ENCODE measurements at places on chromosomes 2 and 18.
A peak's percentile ranks its signal among the peaks of the same experiment; 100 is the strongest.

GRCh38 chr2:141475801-141476200 lies 655.0 kb downstream of the LRP1B start:
- no peak for DNase-seq

GRCh38 chr2:157307021-157307420 lies 18.6 kb downstream of the ERMN start:
- DNase-seq, result no peak

DNA sequence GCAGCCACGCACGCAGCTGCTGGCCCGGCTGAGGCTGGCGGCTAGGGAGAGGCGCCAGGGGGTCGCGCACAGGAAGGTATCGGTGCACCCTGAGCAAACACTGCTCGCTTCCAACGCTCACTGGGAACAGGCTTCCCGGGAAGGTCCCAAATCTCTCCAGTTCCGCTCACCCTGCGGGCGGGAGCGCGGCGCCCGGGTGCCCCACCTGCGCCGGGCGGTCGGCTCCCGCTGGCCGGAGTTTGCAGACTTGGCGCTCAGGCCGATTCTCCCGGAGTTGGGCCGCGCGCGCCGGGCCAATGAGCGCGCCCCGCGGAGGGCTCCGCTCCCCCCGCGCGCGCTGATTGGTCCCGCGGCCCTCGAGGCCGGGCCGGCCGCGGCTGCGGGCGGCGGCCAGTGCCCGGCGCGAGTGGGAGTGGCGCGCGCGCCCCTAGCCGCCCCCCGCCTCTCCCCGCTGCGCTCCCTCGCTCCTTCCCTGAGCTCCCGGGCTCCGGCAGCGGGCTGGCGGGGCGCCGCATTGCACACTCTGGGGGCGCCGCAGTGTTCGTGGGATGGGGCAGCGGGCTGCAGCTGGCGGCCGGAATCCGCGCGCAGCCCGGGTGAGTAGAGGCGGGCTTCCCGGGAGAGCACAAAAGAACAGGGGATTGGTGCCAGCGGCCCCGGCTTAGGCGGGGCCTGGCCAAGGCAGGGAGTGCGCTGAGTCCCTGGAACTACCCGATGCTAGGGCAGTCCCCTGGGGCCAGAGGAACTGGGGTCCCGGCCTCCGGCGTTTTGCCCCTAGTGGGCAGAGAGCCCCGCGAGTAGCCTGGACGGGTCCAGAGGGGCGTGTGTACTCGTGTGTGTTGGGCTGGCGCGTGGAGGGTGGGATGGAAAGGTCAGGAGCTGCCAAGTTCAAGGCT lies at the start of gene LYPD6:
TSS of gene LYPD6 (plus strand) at position 461 of the 896 bp plus-strand sequence. CDS start 107,122 bp downstream, outside the sequence.
- DNase-seq, result peak; percentile 83

- peak; percentile 57 for DNase-seq
Observed at GRCh38 chr2:207768168-207768865, 1.4 kb downstream of the FZD5 start.

DNA sequence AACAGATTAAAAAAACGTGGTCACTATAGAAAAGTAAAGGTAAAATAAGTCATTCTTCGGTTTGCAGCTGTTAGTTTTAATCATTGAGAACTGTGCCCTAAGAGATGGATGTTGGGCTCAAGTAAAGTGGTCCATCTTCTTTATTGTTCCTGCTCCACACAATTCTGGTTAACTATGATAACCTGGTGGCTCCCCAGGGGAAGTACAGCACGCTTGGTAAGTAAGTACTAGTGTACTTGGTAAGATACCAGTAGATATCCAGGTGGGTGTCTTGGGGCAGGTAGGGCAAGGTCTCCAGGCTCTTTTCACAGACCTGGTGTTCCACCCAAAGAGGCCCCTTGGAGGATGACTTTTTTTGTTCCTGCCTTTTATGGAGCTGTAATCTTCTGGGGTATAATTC lies 31.6 kb upstream of the DLX2 start:
- no peak for DNase-seq

- DNase-seq, result no peak
Observed at GRCh38 chr2:24055750-24056149, 6.2 kb downstream of the FKBP1B start.

DNA sequence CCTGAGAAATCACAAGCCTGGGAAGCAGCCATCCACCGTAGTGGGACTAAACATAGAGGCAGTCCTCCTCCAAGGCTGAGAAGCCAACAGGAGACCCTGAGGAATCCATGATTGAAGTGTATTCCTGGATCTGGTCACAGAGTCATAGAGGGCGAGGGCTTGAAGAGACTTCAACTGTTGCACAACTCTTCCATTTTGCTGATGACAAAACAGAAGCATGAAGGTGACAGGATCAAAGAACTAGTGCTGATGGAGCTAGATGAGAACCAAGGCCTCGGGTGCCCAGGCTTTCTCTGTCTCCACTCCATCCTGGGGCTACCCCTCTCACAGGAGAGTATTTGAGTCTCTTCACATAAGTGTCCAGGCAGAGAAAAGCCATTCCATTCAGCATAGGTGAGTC lies 30.1 kb upstream of the RAB27B start:
- DNase-seq, result no peak

DNA sequence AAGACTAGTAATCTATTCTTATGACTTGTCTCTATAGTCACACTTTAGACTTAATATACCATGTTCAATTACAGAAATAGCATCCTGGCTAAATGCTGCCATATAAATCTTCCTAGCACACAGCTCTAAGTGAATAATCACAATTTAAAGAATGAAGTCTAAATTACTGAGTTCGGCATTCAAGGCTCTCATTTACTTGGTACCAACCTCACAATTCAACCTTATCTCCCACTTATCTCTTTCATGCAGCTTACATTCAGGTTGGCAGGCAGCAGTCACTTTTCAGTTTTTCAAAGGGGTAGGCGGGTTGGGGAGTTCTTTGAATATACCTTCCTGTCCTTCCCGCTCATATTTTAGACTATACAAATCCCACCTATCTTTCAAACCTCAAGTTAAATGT lies 1.5 kb downstream of the MMADHC start:
- DNase-seq, result no peak

GRCh38 chr2:25561136-25561850 lies 112.1 kb downstream of the DTNB start:
- DNase-seq, result no peak

DNA sequence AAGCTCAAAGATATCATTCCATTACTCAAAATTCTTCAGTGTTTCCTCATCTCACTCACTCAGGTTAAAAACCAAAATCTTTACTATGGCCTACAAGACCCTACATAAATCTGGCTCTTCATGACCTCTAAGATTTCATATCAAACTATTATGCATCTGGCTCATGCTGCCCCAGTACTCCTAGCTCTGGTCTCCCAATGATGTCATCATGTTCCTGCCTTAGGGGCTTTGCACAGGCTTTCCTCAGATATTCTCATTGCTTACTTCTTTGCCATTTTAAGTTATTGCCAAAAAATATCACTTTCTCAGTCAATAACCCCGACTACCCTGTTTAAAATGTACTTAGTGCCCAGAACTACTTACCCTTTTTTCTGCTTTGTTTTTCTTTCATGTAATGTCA lies 33.0 kb upstream of the SPOPL start:
- DNase-seq, result no peak

GRCh38 chr2:182381225-182381624 lies 45.6 kb downstream of the PDE1A start:
- DNase-seq, result no peak

GRCh38 chr2:9093324-9093723 lies 89.8 kb upstream of the MBOAT2 start:
- no peak for DNase-seq

DNA sequence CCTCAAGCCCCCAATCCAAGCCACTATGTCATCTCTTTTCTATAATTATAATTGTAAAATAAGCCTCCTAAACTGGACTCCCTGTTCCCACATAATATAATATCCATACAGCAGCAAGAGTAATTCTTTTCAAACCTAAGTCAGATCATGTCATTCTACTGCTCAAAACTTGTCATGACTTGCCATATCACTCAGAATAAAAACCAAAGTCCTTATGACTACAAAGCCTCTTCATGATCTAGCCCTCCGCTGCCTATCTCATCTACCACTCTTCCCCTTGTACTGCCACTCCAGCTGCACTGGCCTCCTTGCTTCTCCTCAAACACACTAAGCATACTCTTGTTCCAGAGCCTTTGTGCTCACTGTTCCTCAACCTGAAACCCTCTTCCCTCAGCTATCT lies 69.9 kb downstream of the MEMO1 start:
- DNase-seq, result no peak

DNA sequence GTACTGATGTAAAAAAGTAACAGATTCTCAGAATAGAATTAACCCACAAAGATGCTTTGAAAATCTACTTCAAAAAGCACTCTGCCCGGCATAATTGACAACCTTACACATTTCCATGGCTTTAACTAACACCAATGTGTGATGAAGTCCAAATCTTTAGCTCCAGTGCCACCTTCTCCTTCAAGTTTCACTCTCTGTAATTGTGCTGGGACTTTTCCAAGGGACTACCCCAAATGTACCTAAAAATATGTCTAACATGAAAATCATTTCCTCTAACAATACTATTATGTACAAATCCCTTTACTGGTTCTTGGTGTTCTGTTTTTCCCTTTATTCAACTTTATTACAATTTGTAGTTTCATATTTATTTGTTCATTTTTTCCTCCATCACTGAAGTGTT lies 20.6 kb upstream of the UBE2E3 start:
- DNase-seq, result no peak

- no peak for DNase-seq
Observed at GRCh38 chr2:147363181-147363580, 481.6 kb upstream of the ACVR2A start.

- DNase-seq, result no peak
Observed at GRCh38 chr18:61607867-61608266, 274.6 kb downstream of the CDH20 start.

DNA sequence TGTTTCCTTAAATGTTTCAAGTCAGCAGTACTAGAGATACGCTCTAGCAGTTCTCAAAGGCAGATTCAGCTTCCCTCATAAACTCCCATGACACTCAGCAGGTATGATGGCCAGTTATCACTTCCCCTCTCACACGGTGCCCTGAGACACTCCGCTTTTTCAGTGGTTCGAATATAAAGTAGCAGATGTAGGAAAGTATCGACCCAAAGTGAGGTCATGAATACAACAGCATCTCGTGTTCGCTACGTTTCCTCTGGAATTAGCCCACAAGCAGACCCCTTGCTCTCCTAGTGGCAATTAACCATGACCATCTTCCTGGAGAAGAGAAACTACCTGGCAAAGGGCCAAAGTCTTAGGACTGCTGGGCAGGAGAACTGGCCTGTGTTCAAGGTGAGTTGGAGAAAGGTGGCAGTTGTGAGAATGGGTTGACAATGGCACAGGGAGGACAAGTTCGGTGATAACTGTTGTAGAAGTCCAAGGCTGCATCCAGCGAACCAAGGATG lies 9.3 kb upstream of the AGBL5 start:
- DNase-seq, result no peak

DNA sequence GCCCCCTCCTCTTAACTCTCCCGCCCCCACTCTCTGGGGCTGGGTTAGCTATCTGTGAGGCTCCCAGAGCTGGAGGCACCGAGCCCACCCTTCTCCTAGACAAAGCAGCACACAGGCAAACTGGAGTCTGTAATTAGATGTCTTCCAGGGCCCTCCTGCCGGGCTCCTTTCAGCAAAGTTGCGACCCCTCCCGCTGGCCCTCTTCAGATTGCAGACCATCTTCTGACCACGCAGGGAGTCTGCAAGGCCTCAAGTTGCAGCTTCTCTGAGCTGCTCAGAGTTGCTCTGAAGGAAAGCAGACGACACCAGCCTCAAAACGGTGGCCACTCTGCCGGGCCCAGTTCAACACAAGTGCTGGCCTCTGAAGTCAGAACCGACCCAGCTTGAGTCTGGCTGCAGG lies 228.4 kb upstream of the COPS8 start:
- no peak for DNase-seq

DNA sequence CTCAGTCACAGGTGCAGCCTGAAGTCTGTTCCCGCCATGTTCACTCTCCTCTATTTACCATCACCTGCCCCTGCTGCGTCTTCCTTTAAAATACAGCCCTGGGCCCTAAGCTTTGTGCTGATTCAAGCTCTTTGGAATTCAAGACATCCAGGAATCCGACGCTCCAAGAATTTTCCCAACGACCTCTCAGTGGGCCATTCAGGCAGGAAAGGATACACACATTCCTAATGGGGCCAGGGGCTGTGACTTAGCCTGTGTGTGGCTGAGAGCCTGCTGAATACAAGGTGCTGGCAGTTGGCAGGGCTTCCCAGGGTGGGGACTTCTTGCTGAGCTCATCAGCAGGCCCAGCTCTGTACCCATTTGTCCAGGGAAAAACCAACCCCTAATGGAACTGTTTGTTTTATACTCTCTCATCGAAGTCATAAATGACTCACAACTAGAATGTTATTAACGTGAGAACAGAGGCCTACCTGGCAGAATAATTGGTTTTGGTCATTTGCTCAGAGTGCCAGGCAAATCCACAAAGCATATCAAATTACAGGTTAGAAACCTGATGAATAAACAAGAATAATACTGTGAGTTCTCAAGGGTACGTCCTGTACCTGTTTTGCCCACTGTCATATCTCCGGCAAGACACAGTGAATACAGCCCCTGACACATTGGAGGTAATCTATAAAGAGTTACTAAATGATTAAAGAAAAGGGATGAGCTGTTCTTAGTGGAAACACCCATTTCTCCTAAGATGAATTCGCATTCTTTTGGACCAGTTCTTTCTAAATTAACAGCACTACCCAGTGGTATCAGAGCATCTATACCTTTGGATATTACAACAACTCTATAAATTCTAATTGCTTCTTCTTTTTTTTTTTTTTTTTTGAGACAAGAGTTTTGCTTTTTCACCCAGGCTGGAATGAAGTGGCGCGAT lies 12.6 kb upstream of the KCMF1 start:
- peak; percentile 58 for DNase-seq

GRCh38 chr18:9181275-9181674 lies 44.7 kb downstream of the ANKRD12 start:
- no peak for DNase-seq

DNA sequence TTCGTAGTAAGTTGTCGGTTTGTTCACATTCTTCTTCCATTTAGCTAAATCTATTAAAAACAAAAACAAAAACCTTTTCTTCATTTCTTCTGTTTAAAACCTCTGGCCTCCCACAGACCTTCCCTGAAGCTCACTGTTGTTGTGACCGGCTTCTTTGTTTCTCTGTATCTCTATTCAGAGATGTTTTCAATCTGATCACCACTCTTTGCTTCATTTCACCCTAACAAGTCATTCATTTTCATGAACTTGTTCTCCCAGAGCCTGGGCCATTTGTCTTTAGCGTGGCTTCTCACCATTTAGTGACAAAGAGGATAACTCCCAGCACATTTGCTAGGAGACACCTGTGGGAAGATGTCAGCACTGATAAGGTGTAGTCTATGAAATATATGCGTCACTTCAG lies 794.2 kb downstream of the ERBB4 start:
- no peak for DNase-seq

DNA sequence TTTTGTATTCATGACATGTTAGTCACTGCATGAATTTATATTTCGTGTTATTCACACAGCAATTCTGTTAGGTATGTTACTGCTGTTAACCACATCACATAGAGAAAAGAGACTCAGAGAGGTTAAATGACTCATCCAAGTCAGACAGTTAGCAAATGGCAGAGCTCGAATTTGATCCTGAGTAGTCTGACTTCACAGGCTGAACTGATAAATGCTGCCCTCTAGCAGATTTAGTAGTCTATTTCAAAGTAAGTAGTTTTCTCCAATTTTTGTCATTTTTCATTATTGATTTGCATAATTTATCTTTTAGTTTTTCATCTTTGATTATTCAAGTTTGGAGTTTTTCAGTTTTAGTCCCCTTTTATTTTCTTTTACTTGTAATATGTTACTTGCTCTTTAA lies 58.3 kb downstream of the WDR7 start:
- DNase-seq, result no peak

GRCh38 chr2:235666213-235666781 lies 172.5 kb downstream of the AGAP1 start:
- DNase-seq, result peak; percentile 65

- DNase-seq, result no peak
Observed at GRCh38 chr18:47179520-47179919, 3.4 kb upstream of the IER3IP1 start.

GRCh38 chr18:75036917-75037688 lies 171.8 kb downstream of the PTGR3 start:
- no peak for DNase-seq
